ENCODE measurements at places on chromosomes 1 and 21.

- no peak for DNase-seq
Observed at GRCh38 chr1:60413091-60413490, 339.5 kb upstream of the C1orf87 start.

GRCh38 chr1:180898441-180899219 is 14.1 kb upstream of the KIAA1614 start:
- DNase-seq, result no peak

DNA sequence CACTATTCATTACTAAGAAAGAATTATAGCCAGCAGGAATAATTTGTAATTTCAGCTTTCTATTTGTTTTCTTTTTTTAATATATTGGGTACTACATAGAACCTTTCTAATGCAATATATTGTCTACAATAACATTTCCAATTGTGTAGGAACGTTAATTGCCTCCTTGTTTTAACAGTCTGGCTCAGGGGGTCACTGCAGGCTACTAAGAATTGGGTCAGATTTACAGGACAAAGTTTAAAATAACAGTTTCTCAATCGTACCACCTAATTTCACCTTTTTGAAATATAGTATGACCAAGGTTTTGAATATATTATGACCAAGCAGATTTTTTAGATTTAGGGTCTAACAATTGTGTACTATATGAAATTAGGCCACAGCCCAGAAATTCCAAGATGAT is 2.4 kb downstream of the CFH start:
- peak; percentile 6 for DNase-seq

DNA sequence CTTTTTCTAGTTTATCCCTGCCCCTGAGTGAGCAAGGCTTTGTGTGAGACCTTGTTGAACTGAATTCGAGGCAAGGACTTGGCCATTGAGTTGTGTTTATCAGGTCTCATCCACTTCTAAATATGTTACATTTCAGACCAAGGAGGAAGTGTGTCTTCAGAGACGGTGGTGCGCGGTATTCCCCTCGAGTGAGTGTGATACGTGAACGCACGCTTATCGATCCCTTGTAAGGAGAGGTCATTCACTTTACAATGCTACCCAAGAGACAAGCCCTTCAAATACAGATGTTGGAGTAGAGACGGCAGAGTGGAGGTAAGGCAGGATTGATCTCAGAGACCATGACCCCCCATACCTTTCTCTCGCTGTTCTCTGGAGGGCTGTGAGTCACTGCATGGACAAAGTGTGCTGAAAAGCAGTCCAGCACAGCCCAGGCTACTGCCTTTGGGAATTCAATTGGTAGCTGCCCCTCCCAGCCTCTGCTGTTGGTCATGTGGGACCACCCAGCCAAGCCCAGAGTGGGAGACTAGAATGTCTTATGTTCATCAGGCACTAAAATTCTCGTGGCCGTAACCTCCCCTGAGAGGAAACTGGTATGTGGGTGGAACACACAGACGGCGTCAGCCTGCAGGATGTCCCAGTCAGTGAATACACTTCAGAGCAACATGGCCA is 16.3 kb upstream of the MTARC1 start:
- no peak for DNase-seq

GRCh38 chr1:64236541-64236954 is 33.1 kb downstream of the UBE2U start:
- no peak for DNase-seq

- no peak for DNase-seq
Observed at GRCh38 chr1:147151244-147151643, 21.0 kb downstream of the PRKAB2 start.

DNA sequence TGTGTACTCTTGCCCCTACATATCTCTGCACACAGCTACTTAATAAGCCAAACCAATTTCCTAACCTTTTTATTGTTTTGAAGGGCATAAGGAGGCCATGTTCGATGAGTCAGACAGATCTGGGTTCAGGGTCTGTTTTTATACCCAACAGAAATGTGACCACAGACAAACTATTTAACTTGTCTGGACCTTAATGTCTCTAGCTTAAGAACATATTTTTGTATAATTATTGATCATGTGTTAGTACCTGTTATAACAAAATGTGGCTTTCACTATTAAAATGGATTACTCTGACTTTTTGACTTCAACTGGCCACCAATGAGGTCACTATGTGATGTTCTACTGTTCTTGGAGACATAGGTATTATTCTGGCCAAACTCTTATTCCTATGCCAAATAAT is 507.8 kb upstream of the USP24 start:
- DNase-seq, result no peak

DNA sequence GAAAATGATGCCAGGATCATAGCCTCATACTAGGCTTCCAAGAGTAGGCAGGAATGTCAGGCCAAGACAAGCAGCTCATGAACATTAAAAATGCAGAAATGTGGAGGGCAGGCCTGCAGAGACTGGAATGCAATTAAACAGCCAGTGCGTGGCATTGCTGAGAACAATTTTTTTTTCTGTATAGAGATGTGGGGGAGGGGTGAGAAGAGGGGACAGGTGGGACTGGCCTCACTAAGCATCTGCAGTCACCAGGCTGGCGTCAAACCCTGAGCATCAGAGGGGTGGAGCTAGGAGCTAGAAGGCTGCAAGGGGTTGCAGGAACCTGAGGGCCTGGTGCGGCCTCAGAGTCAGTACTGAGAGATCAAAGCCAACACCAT is 114.1 kb downstream of the TNR start:
- DNase-seq, result no peak
